Activated T-cell treated with anti-CD3 and anti-CD28 coated beads, Interleukin-2, amount 50 U/mL, for 4 hours (primary cell): ENCODE measurements at places on chromosomes 1 and 21. TPM values are rescaled to one million over a fixed set of nuclear protein-coding genes. Genes with fewer than 3 reads are reported as not detected.

GRCh38 chr1:22930240-22930912, 42.3 kb downstream of the LACTBL1 start:
- no peak for DNase-seq

DNA sequence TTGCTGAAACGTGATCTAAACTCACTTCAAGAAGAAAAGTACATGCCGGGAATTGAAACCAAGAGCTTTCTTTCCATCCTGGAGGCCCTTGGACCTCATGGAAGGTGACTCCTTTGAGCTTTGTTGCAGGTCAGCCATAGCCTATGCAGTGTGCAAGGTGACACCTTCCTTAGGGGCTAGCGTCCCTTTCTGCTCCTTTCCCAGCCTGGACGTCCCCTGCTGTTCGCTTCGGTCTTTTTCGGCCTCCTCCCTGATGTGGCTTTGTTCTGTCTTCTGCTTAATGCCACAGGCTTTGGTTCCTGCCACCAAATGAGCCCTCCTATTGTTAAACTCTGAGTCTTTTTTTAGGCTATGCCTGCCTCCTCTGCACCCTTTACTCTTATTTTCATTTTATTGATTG, 308.8 kb downstream of the BRINP2 start:
- DNase-seq = no peak

Gene GBP5
- total RNA-seq = 63.4 TPM

GRCh38 chr1:41812453-41812852, 106.3 kb downstream of the HIVEP3 start:
- DNase-seq = no peak

DNA sequence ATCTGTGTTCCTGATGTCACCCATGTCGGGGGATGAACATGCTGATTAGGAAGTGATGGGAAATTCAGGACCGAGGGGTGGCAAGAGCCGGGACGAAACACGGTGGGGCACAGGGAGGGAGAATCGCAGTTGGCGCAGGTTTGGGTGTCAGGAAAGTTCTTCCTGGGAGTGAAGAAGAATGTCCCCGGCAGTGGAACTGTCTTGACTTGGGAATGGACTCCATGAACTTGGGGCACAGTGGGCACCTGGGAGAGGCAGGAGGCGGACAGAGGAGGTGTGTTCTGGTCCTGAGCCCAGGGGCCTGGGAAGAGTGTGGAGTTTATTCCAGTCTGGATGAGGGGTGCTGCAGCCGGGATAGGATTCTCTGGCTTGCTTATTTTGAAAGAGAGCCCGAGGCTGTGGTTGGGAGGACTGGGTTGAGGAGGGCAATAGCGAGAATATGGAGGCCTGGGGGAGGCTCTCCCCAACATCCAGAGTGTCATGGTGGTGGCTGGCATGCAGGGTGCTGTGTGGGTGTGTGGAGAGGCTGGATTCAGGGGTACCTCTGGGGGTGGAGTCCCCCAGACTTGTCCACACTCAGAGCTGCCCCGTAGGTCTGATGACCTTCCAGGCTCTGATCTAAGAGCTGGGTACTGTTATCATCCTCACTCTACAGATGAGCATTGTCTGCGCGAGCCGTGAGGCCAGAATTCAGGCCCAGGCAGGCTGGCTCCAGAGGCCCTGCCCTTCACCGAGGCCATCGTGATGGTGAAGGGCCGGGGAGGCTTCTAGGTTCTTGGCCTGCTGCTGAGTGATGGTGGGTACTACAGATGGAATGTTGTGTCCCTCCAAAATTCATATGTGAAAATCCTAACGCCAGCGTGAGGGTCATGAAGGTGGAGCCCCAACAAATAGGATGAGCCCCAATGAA, 274.5 kb upstream of the C1orf174 start:
- no peak for DNase-seq

Gene HNRNPCL1
- not detected for total RNA-seq

GRCh38 chr1:3037281-3038040, 16.2 kb downstream of the ACTRT2 start:
- DNase-seq = peak; percentile 4

Gene ACOT7
- total RNA-seq = 92.8 TPM

Gene TMCC2
- 11.5 TPM for total RNA-seq

Gene RNU1-3
- total RNA-seq = 1,622 TPM

Gene PPIAL4G
- total RNA-seq = not detected

DNA sequence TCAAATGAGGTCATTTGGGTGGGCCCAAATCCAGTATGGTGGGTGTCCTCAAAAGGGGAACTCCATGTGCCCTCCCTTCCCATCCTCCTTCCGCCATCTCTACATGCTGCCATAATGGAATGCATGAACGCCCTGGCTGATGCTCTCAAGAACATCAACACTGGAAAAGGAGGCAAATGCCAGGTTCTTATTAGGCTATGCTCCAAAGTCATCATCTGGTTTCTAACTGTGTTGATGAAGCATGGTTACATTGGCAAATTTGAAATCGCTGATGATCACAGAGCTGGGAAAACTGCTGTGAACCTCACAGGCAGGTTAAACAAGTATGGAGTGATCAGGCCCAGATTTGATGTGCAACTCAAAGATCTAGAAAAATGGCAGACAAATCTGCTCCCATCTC, 16.6 kb upstream of the TRIM45 start:
- no peak for DNase-seq

GRCh38 chr1:85756864-85757263, 48.6 kb upstream of the ZNHIT6 start:
- no peak for DNase-seq

DNA sequence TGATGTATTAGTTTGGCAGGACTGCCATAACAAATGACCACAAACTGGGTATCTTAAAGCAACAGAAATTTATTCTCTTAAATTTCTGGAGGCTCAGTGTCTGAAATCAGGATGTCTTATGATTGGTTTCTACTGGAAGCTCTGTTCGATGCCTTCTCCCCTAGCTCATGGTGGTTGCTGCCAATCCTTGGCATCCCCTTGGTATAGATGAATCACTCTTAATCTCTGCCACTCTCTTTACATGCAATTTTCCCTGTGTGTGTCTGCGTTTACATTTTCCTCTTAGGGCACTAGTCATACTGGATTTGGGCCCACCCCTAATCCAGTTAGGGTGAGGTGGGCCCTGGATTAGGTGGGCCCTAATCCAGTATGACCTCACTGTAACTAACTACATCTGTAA, 54.7 kb upstream of the MPC2 start:
- DNase-seq = no peak

Gene KCNJ10
- not detected for total RNA-seq

GRCh38 chr21:41428311-41428710, 2.3 kb downstream of the MX1 start:
- no peak for DNase-seq

Gene DMRTA2
- not detected for total RNA-seq

- no peak for DNase-seq
These were observed 6.1 kb upstream of the ELAPOR1 start for GRCh38 chr1:109107785-109108184.
